ENCODE measurements at places on chromosomes 4 and X. TPM values are rescaled to one million over a fixed set of nuclear protein-coding genes. Genes with fewer than 3 reads are reported as not detected.

The C4orf51 gene
- total RNA-seq = not detected

The CYLC1 gene
- not detected for total RNA-seq

The TCEAL7 gene
- total RNA-seq = 16.2 TPM

The AGTR2 gene
- not detected for total RNA-seq

The RBM47 gene
- total RNA-seq = 2.0 TPM

The SYP gene
- total RNA-seq = not detected

The KCND1 gene
- total RNA-seq = 0.78 TPM

The LANCL3 gene
- 0.29 TPM for total RNA-seq

The TRIML2 gene
- 9.6 TPM for total RNA-seq

The CFAP47 gene
- total RNA-seq = not detected

The SORCS2 gene
- total RNA-seq = 0.64 TPM

The CENPVL1 gene
- not detected for total RNA-seq

The FANCB gene
- 1.5 TPM for total RNA-seq

The TEX13D gene
- total RNA-seq = not detected

The CHIC1 gene
- total RNA-seq = 15.6 TPM

The AMBN gene
- total RNA-seq = not detected

The CXCL3 gene
- 21.2 TPM for total RNA-seq

Measured in glomerular endothelial cell (primary cell).